ENCODE measurements at places on chromosomes 13 and 19.

- DNase-seq, result no peak
These were observed 32.5 kb downstream of the MARK4 start for GRCh38 chr19:45283443-45284033.

DNA sequence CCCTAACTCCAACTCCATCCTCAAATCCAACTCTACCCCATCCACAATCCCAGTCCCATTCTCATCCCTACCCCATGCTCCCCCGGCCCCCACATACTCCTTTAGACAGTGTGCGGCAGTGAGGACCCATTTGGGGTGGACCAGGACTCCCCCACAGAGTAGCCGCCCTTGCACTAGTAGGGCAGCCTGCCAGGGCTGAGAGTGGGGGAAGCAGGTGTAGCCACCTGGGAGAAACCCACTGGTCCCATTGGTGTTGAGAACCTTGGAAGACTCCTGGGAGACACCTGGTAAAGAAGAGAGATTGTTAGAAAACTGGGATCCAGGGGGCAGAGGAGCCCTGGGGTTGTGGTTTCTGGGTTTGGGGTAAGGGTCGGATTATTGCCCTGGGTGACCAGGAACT, 4.6 kb downstream of the KLK13 start:
- DNase-seq, result no peak

DNA sequence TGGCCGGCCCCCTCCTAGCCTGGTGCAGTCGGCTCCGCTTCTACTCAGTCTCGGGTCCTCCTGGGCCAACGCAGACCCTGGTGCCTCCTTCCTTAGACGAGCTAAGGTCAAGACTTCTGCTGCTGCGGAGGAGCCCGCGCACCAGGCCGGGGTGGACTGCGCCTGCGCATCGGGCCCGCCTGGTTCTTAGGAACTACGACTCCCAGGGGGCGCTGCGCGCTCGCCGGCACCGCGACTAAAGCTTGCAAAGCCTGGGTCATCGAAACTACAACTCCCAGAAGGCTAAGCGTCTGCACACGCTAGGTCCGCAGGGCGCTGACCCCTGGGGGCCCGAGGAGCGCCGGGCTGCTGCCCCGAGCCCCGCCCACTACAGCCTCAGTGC, at the start of gene ZNF835:
Gene ZNF835 (minus strand): TSS at position 145 of the 382 bp plus-strand sequence. CDS start 6,559 bp downstream, outside the sequence.
- DNase-seq, result no peak

DNA sequence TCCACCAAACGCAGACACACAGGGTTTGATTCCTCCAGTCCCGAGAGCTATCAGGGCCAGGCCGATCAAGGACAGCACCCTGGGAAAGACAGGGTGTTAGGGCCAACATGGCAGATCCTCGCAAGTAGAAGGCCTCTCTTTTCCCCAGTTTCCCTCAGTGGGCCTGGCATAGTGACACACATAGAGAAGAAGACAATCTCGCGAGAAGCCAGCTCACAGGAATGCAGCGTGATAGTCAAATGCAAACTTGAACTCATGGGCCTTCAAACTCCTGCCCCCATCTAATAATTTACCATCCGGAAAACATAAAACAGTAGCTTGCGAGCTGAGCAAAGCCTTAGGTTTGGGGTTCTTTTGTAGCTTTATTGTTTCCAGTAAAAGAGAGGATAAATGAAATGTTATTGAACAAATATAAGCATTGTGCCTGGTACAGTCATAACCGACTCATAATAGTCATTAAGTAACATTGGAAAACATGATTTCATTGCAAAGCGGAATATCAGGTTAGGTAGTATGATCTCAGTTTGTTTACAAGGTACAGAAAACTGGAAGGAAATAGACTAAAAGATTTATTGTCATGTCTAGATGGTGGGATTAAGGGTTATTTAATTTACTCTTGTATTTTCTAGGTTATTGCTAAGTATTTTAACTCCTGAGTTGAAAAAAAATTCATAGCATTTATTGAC, 30.5 kb downstream of the SLC15A1 start:
- no peak for DNase-seq

DNA sequence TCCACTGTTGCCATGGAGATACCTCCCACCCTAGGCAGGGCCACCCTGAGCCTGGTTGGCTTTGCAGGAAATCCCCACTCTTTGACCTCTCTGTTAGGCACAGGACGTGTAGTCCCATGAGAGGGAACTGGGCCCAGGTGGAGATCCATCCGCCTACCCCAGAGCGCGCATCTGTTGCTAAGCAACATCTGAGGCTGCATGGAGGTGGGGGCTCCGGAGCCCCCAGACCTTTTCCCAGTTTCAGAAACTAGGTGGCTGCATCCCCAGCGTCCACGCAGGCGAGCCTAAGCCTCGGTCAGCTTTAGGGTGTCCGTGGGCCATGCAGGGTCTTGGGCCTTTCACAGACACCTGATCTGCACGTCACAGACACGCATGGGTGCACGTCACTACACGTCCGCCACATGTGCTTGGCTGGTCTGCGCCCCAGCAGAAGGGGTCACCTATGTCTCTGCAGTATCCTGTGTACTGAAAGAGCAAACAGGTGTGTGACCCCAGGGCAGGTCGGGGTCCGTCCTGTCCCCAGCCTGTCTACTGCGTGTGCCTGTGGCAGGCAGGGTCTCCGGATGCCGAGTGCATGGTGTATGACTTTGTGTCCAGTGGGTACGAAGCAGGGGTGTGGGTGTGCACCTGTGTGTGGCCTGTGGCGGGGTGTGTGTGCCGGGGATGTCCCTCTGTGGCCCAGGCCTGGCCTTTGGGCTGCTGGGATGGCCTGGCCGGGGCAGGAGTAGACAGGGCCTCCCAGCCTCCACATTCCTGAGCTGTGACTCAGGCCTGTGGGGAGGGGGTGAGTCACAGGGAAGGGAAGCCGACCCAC, 4.1 kb upstream of the CIRBP start:
- peak; percentile 87 for DNase-seq

- DNase-seq, result no peak
These were observed 1.4 kb downstream of the NPAS1 start for GRCh38 chr19:47020992-47021496.

DNA sequence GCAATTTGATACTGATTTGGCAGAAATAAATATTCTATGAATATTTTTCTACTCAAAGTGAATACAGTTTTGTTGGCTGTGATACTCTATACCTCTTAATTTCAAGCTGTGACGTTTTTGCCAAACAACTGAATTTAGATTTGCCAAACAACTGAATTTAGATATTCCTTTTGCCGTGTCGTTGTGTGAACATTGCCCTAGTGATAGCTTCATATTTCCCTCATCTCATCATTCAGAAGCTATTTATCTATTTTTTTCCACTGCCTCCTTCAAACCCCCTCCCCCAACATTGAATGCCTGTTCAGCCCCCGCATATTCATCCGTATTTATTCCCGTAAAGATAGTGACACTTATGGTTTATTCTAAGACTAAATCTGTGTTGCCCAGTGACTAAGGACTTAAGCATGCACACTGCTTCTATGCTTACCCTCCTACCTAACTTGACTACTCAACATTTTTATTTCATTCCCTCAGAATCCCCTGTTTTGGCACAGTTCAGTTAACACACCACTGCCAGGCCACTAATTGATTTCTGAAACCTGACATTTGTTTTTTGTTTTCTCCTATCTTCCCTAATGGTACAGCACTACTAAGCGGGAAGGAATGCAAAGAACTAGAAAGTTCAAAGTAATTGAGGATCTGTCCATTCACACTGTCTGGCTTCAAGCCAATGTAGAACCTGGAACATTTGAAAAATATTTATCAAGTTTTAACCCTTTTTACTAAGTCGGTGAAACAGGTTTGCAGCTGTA, 2.8 kb upstream of the KLF5 start:
- DNase-seq, result peak; percentile 92

GRCh38 chr13:66462187-66462586, 767.9 kb downstream of the PCDH9 start:
- DNase-seq, result no peak

DNA sequence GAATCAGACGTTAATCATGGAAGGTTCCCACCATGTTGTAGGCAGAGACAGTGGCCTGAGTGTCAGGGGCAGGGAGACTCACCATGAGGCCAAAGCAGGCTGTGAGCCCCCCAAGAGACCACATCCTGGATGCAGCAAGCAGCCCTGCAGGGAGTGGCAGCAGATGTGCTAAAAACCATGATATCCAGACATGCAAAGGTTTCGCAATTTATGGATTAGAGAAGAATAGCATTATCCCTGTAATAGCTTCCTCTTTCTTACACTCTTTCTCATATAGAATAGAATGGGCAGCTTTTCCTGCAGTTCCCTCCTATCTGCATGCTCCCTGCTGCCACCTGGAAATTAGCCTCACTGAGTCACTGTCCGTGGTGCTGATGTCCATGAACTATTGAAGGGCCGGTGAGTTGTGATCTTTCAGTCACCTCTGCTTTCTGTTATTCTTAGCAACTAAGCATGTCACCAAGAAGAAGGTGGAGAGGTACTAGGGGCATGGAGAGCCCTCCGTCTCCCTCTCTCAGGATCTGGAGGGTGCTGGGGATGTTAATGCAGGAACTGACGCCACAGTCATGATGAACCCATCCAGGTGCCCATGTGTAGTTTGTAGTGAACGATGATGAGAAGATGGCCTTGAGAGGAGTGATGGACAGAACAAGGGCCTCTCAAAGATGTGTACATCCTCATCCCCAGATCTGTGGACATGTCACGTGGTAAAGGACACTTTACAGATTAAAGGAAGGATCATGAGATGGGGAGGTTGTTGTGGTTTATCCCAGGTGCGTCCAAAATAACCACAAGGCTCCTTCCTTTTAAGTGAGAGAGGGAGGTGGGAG, 9.9 kb downstream of the CEACAM4 start:
- DNase-seq, result peak; percentile 6

DNA sequence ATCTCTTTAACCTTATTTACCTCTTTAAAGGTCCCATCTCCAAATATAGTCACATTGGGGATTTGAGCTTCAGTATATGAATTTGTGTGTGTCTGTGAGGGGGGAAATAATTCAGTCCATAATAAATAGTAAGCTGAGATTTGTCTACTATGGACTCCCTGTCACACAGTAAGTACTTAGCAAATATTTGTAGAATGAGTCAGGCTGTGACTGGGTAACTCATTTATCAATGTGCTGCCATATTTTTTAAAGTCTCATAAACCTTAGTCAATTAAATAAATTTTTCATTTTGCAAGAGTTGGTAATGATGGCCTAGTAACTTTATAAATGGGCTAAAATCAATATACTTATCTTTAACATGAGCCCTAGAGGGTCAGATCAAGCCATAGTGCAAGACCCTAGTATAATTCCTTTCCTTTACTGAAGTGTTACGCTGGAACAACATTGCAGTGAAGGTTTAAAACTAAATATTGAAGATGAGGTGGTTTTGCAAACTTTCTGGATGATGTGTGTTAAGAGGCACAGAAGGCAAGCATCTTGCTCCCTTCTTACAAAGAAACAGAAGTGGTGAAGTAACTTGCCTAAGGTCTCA, 305.1 kb downstream of the KCNRG start:
- no peak for DNase-seq

DNA sequence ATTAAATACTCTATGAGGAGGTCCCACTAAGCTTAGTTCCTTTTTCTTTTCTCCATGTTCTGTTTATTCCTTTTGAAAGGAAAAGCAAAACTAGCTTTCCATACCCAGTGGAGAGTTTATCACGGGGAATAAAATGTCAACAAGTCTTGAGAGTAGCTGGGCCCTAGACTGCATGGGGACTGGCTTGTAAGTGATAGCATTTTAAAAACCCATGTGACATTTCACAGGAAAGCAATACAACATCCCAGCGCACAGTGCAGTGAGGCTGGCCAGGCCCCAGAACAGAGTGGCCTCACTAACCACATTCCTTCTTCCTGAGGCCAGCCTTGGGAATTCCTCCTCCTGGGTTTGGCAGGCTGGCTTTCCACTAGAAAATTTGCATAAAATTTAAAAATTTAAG, 149.8 kb downstream of the DLEU7 start:
- peak; percentile 42 for DNase-seq

DNA sequence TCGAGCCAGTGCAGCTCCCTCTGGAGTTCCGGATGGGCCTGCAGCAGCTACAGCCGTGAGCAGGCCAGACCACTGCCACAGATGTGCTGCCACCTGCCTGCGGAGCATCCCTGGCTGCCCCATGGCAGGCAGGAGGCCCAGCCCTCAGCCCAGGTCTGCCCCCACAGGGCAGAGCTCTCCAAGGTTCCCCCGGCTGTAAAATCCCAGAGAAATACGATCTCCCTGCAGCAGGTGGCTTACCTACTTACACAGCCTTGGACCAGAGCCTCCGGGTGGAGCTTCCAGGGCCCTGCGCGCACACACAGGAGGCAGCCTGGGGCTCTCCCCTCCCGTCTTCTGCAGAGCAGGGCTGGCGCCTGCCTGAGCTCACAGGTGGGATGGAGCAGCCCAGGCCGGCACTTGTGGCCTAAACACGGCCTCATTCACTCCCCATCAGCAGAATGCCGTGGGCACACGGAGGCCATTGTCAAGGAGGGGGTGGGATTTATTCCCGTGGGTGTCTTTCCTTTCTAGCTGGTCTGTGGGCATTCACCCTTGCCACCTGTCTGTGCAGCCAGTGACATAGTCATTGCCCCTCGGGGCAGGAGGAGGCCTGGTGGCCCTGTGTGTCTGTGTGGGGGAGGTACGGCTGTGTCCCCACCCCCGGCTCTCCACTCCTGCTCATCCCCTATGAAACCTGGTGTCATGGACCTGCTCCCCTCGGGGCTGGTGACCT, 118.0 kb downstream of the KDM4B start:
- no peak for DNase-seq

GRCh38 chr19:16737911-16738310, 18.3 kb downstream of the NWD1 start:
- no peak for DNase-seq

- no peak for DNase-seq
These were observed 1.6 kb upstream of the APOC1 start for GRCh38 chr19:44912854-44913253.

- DNase-seq, result no peak
These were observed 1.3 kb upstream of the PNMA8C start for GRCh38 chr19:46429999-46430398.
